ENCODE measurements at places on chromosomes 3 and 15. TPM values are rescaled to one million over a fixed set of nuclear protein-coding genes. Genes with fewer than 3 reads are reported as not detected.

DNA sequence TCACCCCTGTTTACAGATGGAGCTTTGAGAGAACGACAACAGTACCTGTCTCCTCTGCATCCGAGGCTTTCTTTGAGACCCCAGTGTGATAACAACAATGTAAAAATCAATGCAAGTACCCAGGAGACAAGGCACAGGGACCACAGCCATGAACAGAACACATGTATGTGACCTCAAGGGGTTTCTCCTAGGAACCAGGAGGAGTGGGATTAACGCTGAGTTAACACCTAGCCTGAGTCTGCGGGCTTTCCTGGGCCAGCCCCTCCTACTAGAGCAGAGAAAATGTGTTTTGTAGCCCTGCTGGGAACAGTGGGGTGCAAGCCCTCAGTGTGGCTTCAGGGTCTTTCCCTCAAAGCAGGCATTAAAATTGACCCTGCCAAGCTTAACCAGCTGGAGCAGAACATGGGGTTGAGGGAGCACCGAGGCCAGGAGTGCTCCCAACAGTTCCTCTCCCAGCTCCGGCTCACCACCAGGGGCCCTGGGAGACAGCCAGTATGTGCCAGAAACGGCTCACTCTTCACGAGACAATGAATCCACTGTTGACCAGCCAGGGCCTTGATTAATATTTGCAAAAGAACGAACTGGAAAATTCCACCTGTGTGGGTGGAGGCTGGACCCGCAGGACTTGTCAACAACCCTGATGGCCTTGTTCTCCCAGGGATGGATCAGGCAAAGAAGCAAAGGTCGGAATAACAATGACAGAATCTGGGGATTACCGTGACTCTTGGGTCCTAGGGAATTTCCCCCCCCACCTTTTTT lies 3.6 kb downstream of the CHDH start:
- peak; percentile 43 for DNase-seq

DNA sequence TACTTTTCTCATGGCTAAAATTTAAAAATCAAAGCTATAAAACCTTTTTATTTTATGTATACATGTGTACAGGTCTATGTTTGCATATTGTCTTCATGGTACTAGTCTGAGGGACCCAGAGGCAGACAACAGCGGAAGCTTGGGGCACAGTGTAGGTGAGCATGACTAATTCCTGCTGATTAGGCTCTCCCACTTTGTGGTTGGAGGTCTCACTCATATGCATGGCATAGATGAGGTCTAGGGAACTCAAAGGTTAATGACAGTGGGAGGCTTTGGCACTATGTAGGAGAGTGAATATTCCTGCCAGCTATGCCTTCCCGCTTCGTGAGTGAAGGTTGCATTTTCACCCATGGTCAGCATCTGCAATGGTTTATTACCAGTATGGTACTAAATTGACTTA lies 47.5 kb upstream of the AADACL2 start:
- DNase-seq: no peak

DNA sequence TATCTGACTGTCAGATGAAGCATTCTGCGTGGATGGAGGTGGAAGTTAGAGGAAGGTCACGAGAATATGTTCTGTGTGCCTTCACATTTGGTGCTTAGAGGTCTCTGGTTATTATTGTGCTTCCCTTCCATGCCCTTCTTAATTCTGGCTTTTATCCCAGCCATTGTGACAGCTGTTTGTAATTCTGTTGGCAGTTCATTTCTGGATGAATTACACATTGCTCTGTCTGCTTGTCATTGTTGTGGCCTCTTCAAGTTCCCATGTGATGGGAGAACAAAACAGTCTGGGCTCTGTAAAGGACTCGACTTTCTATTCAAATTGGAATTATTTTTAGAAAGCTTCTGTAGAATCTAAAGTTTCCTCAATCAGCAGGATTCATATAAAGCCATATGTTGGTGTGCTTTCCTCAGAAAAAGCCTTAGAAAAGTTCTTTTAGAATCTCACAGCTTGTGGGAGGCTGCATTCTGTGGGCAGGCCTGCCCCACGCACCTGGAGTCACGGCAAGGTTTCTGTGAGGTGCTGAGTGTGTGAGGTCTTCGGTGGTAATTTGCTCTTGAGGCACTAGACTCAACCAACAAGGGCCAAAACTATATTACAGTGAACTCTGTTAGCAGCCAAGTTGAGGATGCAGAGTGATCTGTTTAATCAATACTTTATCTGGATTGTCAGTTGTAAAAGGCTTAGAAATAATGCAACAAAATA lies 397.4 kb upstream of the AZI2 start:
- DNase-seq: no peak

DNA sequence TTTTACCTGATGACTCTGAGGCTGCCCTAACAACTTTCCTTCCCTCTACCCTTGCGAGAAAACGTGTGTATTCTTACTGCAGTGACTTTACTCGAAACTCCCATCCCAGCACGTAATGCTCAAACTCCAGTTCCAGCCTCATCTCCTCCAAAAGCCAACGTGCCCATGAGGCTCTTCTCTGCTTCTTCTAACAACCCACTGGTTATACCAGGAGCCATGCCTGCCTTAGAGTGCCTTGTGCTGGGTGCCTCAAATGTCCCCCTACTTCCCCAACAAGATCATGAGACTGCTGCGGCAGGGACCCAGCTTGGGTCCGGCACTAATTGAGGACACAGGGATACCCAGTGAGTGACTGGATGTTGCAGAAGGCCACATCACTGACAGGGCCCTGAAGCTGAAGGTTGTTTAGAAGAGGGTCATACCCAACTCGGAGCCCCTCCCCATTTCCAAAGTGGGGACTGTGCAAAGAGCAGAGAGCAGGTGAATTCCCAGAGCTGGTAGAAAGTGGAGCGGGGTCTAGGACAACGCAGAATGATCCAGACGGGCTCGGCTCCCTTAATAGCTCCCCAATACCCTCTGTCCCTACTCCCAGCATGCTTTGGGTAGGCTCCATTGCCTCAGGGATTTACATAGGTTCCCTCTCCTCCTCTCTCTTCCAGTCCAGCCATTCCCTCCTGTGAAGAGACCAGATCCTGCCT lies 71.4 kb downstream of the BDH1 start:
- no peak for DNase-seq

DNA sequence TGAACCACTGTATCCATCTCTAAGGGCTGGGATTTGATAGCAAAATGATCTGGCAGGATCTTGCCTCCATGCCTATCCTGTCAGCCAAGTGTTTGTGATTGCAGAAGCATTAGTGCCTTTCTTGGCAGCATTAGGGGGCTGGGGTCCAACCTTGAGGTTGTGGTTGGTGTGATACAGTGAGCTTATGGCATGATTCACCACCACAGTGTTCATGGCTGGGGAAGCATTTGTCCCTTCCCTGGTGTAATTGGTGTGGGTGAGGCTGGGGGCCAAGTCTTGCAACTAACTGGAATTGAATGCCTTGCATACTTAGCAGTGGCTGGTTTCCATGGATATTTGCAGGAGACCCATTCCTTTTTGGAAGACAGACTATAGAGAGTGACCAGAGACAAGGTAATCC lies 271.0 kb upstream of the TBL1XR1 start:
- no peak for DNase-seq

- DNase-seq: no peak
Measured at GRCh38 chr15:39587731-39588530, 7.1 kb downstream of the THBS1 start.

- no peak for DNase-seq
Measured at GRCh38 chr15:80242802-80243201, 9.2 kb downstream of the CTXND1 start.

DNA sequence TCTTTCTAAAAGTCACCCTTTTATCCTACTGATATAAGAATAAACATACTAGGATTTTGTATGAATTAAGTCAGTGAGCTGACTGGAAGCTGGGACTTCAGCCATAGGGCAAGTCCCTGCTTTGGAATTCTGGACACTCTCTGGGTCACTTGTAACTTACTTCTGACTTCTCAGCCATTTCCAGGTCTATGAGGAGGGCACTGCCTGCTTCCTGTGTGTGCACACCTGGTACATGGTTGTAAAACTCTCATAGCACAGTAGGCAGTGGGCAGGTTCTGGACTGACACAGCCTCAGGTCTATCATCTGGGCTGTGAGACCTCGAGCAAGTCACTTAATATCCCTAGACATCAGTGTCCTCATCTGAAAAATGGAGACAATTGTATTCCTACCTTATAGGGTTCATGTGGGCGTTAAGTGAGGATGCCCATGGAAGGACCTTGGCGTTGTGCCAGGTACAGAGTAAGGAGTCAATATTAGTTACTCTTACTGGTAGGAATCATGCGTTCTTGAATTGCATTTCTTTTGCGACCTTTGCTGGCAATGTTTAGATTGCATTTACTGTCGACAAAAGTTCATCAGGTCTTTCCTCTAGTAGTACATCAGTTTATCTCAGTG lies 27.5 kb upstream of the TGM5 start:
- no peak for DNase-seq

The GPR160 gene
- polyA plus RNA-seq: 37.2 TPM

The HTR3E gene
- polyA plus RNA-seq: not detected

The TEX55 gene
- not detected for polyA plus RNA-seq

The CCPG1 gene
- polyA plus RNA-seq: 7.7 TPM
